Sigmoid colon (tissue), 7 donors: ENCODE measurements at places on chromosomes 7 and 10. TPM values are rescaled to one million over a fixed set of nuclear protein-coding genes. Genes with fewer than 3 reads are reported as not detected.

DNA sequence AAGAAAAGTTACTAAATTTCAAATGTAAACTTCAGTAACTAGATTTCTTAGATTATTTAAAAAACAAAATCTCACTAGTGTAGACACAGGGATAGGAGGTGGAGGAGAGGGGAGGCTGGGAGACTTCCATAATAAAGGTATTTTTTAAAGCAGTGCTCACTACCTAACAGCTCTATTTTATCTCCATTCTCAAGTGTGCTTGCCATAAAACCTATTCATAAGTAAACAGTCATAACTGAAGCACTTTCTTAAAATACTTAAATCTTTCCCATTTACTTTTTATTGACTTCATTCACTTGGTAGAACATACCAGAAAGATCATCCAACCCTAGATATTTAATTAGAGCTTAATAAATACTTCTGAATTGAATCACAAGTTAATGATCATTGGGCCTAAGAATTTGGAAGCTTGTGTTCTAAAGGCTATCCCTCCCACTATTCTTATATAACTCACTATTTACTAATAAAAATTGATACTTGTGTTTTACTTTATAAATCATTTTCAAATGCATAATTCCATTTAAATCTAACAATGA lies 107.4 kb downstream of the SNX13 start:
- no peak for DNase-seq

- DNase-seq = no peak
Measured at GRCh38 chr7:100785878-100786277, 41.4 kb downstream of the EPHB4 start.

GRCh38 chr10:113899952-113900598 lies 45.6 kb downstream of the NHLRC2 start:
- no peak for DNase-seq

- no peak for DNase-seq
Measured at GRCh38 chr10:70692043-70692603, 19.8 kb downstream of the ADAMTS14 start.

GRCh38 chr7:1227814-1228544 lies 4.7 kb upstream of the UNCX start:
- DNase-seq = no peak

Gene DLX6
- total RNA-seq = not detected

Gene CCDC172
- not detected for total RNA-seq

Gene HUS1
- total RNA-seq = 35.0 TPM

Gene METTL27
- 0.99 TPM for total RNA-seq

Gene AKR1C8
- not detected for total RNA-seq

Gene MINPP1
- total RNA-seq = 20.9 TPM
